ENCODE measurements at places on chromosomes 6 and 20.

DNA sequence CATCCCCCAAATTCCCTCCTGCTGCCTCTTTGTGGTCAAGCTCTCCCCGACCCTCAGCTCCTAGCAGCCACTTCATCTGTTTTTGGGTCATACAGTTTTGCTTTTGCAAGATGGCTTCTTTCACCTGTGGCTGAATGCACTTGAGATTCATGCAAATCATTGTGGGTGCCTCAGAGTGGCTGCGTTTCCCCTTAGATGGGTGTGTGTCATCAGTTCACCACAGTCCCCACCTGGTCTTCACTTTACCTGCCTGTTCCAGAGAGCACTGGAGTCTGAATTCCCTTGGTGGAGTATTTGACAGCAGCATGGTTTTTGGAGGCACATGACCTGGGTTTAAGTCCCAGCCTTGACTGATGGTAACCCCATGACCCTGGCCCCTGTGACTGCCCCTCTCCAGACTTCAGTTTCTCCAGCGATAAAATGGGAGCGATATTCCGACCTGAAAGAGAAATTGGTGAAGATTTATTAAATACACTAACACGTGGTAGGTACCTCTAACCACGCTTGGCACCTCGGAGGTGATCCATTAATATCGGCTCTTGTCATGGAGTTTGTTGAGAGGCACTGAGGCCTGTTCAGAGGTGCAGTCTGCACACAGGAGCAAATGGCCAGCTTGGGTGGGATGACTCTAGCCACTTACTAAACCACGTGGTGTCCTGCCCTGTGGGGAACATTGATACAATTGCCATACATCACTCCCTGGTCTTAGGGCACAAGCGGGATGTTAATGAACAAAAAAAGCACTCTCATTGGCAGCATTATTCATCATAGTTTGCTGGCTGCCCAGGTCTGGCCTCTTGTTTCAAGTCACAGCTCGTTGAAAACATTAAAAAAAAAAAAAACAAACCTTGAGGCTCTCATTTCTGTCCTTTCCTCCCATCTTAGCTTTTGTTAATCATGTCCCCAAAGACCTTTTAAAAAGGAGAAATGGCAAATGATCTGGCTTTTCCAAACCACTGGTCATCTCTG lies 167.2 kb upstream of the KCNG1 start:
- DNase-seq, result no peak

DNA sequence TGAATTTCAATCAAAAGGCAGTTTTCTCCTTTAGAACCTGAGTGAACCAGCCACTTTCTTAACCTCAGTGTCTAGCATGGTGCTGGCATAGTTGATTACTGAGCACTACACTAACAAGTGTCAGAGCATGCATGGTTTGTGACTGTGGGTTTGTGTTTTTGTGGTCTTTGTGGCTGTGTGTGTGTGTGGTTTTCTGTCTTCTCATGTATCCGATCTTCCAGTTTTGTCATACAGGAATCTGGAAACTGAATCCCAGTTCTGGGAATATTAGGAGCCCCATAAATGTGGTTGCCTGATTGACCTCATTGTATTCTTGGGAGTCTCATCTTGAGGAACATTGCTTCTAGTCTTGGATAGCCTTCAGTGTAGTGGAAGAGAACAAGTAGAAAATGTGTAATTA lies 73.7 kb downstream of the ESR1 start:
- no peak for DNase-seq

GRCh38 chr6:82908661-82909060 lies 157.0 kb downstream of the UBE3D start:
- no peak for DNase-seq

DNA sequence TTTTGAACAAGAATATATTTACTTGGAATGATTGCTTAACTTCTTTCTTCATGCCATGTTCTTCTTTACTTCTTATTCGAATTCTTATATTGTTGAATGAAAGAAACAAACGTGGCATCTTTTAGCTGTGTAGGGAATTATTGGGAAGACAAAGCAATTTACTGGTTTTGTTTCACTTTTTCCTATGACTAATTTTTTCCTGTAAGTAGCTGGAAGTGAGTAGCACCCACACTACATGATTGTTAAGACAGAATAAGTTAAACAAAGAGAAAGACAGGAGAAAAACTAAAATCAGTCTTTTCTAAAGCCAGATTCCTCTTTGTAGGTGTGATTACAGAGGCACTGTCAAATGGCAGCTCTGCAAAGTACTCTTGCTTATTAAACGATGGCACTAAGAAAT lies 593.4 kb downstream of the EYS start:
- no peak for DNase-seq

DNA sequence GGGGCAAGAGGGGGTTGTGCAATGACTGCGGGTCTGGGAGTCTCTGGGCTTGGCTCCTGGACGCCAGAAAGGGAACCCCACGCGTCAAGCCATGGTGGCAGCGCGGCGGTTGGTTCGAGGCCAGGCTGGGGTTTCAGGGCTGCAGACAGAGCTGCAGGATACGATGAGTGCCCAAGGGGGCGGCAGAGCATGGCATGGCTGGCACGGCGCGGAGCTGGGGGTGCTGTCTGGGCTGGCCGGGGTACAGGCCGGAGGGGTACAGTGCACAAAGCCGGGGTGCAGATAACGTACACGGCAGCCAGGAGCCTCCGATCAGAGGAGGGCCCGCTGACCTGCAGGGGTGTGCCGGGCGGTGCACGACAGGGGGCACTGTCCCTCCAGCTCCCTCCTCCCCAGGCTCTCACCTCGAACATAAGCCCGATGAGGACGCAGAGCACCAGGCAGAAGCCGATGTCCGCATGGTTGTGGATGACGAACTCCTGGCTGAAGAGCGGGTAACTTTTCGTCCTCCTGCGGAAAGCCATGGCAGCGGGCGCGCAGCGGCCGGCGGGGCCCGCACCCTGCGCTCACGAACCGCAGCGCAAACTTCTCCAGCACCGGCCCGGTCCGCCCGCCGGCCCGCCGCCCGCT lies 353 bp downstream of the TRAM2 start:
- DNase-seq, result peak; percentile 38

DNA sequence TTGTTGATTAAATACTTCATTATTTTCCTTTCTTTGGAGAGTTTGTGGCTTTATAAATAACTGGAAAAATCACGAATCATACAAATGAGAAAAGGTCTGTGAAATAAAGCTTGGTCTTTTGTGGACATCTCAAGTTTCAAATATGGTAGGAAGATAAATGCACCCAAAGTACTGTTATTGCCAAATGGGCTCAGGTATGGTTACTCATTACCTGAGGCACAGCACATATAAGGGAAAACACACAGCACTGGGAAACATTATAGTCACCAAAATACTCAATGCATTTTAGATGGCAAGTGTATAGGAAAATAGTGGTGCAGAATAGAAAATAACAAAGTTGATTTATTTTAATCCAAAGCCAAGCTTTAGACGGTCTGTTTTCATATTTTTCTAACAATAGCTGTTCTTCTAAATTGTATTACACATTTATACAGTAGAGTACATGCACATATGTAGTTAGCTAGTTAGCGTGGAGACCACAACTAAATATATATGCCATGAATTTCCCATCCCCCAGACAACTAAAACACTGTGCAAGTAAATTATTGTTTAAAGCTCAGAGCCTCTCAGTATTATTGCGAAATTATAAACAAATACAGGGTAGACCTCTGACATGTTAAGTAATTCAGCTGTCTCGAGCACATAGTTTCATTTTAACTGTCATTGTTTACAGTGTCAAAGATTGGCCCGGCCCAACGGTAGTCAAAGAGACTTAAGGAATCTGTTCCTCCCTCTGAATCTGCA lies 336.0 kb downstream of the SYNE1 start:
- DNase-seq, result no peak

GRCh38 chr6:133947302-133947900 lies 5.6 kb upstream of the TBPL1 start:
- DNase-seq, result no peak

GRCh38 chr6:152952045-152952444 lies 30.8 kb downstream of the FBXO5 start:
- no peak for DNase-seq

DNA sequence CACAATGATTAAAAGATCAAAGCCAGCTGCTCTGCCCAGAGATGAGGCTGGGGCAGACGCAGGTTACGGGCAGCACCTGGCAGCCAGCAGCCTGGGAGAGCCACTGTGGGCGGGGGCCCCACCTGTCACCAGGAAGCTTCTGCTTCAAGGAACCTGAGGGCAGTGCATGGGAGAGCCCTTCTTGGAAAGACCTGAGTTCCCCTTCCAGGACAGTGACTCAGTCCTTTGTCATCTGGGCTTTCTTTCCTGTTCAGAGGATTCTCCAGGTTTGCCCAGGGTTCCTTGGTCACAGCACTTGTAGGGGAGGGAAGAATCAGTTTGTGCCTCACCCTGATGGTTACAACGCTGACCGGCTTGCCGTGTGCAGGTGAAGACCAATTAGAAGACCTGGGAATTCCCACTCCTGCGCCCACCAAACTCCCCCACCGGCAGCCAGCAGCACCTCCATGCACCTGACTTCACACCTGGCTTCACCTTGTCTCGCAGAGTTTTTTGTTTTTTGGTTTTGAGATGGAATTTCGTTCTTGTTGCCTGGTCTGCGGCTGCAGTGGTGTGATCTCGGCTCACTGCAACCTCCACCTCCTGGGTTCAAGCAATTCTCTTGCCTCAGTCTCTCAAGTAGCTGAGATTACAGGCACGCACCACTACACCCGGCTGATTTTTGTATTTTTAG lies 2.0 kb downstream of the ZBP1 start:
- DNase-seq, result no peak

DNA sequence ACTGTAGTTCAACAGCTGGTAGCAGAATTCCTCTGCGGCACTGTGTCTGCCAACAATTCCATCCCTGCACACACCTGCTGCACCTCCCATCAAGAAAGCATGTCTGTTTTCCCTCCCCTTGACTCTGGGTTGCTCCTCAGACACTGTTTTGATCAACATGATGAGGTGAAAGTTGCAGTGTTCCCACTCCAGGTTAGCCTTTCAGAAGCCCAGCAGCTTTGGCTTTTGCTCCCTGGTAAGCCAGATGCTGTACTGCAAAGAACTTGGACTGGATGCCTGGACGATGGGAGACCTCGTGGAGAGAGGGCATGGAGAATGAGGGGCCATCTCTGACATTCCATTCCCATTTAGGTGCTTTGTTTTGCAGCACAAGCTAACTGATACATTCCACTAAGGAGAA lies 79.1 kb upstream of the MAFB start:
- no peak for DNase-seq

- no peak for DNase-seq
Measured at GRCh38 chr6:132934496-132934895, 120.1 kb downstream of the RPS12 start.

GRCh38 chr20:54131675-54132611 lies 41.8 kb downstream of the CYP24A1 start:
- no peak for DNase-seq
